ENCODE measurements at places on chromosomes 13 and 19.
A peak's percentile ranks its signal among the peaks of the same experiment; 100 is the strongest.

DNA sequence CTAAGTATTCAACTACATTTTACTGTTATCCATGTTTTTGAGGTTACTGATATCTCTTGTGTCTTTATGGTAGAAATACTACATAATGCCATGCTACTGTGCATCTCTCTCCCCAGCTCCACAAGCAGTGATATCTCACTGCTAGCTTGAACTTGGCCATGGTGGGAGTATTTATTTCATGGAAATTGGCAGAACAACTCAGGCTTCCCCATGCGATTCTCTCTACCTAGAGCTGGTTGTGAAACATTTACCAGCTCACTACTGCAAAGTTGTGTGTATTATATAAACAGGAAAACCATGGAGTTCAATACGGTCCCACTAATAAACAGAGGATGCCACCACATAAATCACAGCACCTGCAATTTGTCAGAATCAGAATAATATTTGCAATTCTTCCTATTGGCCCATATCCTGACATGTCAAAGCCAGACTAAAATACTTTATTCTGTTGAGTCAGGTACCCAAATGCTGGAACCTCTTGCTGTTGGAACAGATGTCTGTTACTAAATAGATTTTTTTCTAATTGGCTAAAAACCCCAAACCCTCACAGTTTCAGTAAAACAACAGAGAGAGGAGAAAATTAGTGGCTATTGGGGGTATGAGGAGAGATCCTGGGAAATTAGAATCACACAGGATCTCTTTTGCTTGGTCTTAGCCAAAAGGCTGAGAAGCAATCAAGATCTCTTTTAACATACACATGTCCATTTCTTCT, 91.4 kb upstream of the SLC10A2 start:
- no peak for DNase-seq

DNA sequence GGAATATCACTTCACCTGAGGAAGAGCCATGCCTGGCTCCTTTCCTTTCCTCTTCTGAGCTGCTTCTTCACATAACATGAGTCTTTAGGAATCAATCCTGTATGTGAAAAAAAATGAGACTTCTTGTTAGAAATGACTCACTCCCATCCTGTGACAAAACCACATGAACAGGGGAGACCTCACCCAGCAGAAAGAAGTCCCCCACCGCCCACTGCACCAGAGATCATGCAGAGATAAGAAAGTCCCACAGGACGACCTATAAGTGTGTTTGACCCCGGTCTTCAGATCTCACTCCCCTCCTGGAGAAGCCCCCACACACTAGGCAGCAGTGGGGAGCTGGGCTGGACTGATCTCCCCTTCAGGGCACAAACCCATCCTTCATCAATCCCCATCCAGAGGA, 7.8 kb downstream of the ZNF600 start:
- DNase-seq, result no peak

GRCh38 chr19:37966211-37966661, 59.2 kb downstream of the SIPA1L3 start:
- peak; percentile 71 for DNase-seq

GRCh38 chr13:67238277-67238859, 8.2 kb upstream of the PCDH9 start:
- no peak for DNase-seq

GRCh38 chr13:101465877-101466276, 13.4 kb downstream of the ITGBL1 start:
- no peak for DNase-seq

DNA sequence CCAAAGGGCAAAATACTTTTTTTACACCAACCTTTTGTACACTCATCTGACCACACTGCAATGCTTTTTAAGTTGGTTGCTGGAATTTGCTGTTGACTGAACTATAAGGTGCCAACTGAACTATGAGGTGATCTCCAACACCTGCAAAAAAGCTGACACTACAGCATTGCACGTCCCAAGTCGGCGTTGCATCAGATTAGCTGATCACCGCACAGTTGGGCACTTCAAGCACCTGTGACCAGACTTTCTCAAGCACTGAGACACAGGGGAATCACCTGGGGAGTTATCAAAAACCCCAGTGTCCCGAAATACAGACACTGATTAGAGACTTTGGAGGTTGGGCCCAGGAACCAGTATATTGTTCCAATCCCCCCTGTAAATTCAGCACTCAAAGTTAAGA, 1.1 kb downstream of the NLRP11 start:
- DNase-seq, result no peak

DNA sequence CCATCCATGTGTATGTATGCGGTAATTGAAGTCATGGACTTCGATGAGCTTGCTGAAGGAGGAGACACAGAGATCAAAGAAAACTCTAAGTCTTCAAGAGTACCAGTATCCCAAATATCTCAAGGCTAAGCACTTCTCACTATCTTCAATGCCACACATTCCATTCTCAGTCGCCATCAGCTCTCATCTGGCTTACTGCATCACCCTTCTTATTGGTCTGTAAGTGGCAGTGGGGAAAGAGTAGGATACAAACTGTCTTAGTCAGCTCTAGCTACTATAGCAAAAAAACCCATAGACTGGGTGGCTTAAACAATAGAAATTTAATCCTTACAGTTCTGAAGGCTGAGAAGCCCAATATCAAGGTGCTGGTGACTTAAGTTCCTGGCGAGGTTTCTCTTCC, 218.7 kb downstream of the POSTN start:
- no peak for DNase-seq

GRCh38 chr13:87498681-87499080, 172.5 kb upstream of the SLITRK5 start:
- no peak for DNase-seq

GRCh38 chr13:53513226-53513625, 484.6 kb downstream of the OLFM4 start:
- no peak for DNase-seq

DNA sequence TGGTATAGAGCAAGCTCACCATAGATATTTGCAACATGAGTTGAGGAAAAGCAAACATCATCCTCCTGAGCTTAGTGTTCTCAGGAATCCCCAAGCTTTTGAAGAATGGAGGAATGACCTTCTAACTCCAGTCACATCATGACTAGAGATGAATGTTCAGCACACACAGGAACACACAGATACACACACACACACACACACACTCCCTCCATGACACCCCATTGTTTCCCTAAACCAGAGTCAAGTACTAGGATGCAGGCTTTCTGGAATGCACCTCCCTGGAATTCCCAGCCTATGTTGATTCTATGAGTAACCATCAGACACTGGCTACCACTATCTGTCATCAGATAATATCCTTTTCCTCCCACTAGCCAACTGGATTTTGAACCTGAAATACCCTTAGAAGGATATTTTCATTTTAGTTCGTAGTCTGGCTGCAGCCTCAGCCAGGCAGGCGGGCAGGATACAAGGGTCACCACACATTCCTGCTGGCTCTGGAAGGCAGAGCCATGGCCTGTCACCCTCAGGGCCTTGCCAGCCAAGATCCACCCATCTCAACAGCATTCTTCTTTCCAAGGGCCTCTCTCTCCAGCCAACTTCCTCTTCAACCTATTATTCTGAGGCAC, 162.4 kb downstream of the FOXO1 start:
- DNase-seq, result no peak

- no peak for DNase-seq
Observed at GRCh38 chr19:1945899-1946298, 4.9 kb downstream of the CSNK1G2 start.

DNA sequence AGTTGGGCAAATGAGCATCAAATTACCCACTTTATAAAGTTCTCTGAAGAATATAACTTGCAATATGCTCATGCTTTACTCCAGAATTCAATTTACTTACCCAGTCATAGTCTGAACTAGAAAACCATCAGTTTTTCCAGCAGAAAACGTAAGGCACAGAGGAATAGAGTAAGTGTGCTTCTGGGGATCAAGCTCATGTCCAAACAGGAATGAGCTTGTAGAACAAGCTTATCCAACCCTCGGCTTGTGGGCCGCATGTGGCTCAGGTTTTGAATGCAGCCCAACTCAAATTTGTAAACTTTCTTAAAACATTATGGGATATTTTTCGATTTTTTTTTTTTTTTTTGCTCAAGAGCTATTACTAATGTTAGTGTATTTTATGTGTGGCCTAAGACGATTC, 308.5 kb upstream of the KLF12 start:
- no peak for DNase-seq

GRCh38 chr19:53808710-53809125, 15.4 kb downstream of the NLRP12 start:
- peak; percentile 3 for DNase-seq

DNA sequence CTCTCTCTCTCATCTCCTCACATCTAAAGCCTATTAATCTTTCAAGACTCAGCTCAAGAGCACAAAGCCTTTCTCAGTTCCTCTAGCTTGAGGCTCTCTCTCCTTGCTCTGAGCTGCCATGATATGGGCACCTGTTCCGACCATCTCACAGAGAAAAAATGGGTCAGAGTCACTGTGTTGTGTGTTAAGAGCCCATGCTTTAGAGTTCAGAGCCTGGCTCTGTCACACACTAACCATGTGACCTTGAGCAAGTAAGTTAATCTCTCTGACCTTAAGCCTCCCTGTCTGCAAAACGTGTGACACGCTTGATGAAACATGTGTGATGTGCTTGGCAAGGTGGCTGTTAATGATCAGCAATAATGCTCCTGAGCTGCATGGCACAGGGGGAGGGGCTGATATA, 245.2 kb downstream of the DLEU7 start:
- no peak for DNase-seq

DNA sequence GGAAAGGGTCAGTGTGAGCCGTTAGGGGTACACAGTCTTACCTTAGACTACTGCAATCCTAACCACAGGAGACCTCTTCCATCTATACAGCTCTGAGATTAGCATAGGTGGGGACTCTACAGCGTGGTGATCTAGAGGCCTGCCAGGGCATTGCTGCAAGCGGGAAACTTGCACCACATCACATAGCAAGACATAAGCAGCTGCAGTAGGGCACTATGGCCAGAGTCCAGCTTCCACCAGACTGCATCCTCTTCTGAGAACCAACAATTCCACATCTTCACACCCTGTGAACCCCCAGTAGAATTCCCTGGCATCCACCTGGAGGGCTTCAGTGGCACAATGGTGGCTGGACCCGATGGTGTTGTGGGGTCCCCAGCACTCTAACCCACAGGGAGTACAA, 1564.3 kb upstream of the PRR20A start:
- no peak for DNase-seq

DNA sequence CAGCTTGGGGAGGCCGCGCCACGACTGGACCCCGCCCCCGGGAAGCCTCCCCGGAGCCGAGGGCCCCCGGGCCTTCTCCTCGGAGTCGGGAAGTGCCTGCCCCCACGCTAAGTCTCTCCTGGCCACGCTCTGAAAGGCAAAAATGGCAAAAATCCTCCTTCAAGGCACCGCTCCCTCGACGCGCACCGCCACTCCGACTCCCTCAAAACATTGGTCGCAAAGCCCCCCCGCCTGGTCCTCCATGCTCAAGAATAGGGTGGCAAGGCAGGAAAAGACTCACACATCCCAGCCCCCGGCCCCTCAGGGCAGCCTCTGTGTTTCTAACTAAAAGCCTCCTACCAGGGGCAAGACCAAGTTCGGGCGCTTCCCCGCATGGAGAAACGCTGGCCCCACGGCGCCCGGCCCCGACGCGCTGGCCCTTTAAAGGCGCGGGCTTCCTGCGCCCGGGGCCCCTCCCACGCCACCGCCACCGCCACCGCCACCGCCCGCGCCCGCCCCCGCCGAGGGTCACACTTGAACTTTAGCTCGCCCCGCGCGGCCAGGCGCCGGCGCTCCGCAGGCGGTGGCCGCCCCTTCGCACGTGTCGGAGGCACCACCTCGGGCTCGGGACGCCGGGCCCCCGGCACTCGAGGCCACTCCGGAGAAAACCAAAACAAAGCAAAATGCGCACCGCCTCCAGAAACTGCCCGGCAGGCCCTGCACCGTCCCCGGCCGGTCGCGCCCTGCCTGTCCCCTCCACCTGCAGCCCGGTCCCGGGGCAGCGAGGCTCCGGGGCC, 1.9 kb downstream of the FOXO1 start:
- no peak for DNase-seq

DNA sequence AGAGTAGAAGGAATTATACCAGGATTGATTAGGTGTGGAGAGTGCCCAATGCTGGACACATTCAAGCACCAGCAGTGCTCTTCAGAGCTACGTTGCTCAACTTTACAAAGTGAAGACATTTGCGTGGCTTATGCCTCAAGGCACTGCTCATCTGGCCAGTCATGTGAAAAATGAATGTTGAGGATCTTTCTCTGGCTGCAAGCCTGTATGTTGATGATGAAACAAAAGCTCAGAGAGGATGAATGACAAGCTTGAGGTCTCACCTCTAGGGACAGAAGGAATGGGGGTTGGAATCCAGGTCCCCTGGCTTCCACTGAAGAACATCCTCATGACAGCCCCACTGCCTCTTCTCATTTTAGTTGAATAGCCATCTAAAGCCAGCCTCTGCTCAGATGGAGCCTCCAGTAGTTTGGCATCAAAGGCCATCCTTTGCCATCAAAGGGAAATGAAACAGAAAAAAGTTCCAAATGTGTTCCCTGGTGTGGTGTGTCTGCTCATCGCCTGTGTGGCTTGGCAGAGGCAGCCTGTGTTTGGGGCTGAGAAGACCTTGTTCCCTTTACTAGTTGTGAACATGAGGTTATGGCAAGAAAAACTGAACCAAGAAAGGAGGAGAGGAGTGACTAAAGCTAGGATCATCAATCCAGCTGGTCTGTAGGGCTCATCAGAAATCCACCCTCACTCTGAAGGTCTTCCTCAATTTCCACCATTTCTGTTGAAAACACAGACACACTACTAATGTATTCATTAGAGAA, 114.0 kb upstream of the KL start:
- DNase-seq, result no peak

DNA sequence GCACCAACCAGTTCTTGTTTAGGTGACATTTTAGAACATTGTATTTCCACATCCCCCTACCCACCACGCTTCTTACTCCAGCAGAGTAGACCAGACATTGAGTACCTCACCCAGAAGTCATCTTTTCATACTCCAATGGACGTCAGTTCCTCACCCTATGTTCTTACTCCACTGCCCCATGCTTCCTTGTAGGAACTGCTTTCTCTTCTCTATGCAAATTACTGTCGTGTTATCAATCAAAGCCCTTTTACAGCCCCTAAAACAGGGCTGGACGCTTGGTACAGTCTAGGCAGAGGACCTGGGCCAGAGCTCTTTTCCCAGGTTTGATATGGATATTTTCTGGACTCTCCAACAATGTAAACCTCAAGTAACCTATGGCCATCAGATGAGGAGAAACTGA, 58.2 kb downstream of the USP12 start:
- no peak for DNase-seq

DNA sequence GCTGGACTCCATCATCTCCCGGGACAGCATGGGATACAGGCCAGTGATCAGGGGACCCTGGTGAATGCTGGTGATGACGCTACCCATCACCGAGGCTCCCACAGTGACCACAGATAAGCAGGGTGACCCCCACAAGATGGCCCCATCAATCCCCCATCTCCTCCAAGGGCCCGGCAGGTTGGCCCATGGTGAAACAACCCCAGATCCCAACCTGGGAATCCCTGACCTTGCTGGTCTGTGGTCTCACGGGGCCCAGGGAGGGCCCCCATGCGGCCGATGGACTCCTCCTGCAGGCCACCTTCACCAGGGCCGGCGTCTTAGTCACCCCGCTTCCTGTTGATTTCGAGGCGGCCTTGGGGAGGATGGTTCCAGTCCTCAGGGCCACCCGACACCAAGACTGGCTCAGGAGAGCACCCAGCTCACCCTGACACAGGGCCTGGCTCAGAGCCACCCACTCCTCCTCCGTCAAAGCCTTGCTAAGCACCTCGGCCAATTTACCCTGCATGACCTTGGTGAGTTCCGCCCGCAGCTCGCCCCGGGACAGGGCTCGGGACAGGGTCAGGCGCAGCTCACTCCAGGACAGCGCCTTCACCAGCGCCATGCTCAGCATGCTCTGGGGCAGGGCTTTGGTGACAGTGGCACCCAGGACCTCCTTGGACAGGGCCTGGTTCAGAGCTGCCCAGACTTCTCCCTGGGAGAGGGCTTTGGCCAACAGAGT, 10.0 kb downstream of the IQCN start:
- no peak for DNase-seq
